ENCODE measurements at places on chromosomes 5 and 9.

GRCh38 chr9:128206916-128207910 lies 4.0 kb downstream of the DNM1 start:
- no peak for DNase-seq

DNA sequence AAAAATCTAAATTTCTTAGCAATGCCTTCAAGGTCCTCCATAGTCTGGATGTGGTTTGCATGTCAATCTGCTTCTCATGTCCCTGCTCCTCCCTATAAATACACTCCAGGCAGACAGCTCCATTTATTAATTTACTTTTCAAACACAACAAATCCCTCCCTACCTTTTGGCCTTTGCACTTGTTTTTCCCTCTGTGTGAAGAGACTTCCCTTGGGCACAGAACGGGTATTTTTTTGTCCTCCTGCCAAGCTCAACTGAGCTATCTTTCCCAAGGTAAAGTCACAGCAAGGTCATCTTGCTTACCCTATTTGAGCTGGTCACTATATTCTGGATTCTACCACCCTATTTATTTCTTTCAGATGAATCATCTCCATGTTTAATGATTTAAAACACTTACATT lies 159.6 kb upstream of the ANKH start:
- no peak for DNase-seq

DNA sequence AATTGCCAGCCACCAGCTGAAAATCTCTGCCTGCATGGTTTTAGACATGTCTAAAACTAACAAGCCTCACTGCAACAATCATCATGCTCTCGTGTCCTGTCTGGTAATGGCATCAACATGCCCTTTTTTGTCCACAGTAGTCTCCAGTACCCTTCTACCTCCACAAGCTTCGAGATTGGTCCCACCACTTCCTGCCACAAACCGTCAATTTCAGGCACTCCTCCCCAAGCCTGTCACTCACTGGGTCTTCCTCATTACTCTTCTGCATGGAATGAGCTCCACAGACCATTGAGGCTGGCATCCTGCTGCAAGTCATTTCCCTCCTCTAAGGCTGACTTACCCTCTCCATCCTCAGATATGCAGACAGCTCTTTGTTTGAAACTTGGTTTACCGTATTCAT lies 9.0 kb downstream of the LPAR1 start:
- DNase-seq = no peak

DNA sequence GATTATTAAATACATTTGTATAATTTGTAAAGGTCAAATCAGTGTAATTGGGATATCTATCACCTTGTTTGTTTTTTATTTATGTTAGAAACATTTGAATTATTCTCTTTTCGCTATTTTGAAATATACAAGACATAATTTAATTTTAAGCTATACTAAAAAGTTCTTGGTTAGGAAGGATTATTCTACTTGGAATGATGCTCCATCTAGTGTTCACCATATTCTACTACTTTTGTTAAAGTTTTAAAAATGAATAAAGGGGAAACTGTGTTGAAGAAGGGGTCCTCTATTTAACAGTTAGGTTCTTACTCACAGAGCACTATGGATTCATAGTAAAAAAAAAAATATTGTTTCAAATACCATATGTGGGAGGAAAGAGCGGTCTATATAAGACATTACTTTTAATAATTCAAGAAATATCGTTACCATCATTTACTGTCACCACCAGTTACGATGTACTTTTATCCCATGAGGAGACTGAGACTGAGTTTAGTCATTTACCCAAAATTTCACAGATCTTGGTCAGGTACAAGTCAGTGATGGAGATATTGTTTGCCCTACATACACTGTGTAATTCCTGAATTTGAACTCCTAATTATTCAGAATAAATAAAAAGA lies 6.3 kb upstream of the STOM start:
- DNase-seq = no peak

- no peak for DNase-seq
Observed at GRCh38 chr5:101142102-101142501, 239.0 kb upstream of the ST8SIA4 start.

- no peak for DNase-seq
Observed at GRCh38 chr9:115930472-115930871, 223.1 kb upstream of the PAPPA start.

GRCh38 chr5:164679461-164679860 lies 1174.0 kb downstream of the MAT2B start:
- DNase-seq = no peak

- DNase-seq = no peak
Observed at GRCh38 chr9:886886-887285, 45.4 kb downstream of the DMRT1 start.

DNA sequence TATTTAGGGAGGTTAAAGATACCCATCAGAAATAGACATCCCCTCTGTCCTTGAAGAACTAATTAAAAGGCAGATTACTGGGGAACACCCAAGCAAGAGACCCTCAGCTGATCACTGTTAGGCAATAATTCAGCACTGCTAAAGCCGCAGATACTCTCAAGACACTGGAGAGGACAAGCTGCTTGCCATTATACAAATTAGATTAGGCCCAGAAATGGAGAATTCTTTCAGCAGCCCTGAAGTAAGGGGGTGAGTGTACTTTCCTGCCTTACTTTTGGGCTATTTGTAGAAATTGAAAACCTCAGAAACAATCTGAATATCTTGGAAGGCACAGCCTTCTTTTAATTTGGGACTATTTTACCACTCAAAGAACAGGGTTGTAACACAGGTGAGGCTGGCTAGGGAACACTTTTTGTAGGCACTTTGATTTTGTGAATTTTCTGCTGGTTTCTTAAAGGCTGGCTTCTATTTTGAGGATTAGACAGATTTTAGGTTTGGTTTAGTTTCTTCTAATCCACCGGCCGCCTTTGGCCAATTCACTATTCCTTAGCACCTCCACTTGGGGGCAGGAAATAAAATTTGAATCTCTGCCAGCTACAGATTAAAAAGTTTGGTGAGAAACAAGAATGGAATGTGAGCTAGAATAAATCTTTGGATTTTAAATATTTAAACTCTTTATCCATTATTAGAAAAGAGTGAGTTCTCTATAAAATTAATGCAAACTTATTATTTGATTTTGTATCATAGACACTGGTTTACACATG lies 106.0 kb downstream of the SMARCA2 start:
- no peak for DNase-seq
